Amniotic epithelial cell (primary cell): ENCODE measurements at places on chromosomes 1 and 21.
A peak's percentile ranks its signal among the peaks of the same experiment; 100 is the strongest.

DNA sequence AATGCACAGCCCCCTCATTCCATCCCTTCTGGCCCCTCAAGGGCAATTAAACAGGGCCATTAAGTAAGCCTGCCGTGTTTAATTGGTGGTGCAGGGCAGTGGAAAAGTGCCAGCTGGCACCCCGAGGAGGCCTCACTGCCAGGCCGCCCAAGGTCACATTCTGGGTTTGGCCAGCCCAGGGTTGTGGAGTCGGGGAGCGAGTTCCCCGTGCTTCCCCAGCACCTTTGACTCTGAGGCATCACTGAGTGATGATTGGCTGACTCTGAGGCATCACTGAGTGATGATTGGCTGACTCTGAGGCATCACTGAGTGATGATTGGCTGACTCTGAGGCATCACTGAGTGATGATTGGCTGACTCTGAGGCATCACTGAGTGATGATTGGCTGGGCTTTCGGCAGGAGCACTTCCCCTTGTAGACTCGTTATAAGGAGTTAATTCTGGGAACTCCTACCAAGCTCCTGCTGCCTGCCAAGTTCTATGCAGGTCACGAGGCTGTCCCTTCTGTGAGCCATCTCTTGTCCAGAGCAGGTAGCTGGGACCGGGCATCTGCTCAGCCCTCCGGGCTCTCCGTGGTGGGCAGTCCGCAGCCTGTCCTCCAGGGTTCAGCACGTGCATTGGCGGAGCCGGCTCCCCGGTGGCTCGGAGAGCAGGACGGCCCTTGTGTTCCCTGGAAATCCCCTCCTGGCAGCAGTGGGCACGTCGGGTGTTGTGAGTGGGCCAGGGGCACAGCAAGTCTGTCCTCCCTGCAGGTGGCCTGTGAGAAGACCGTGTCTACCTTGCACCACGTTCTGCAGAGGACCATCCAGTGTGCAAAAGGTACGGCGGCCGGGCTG is 20.9 kb downstream of the CSTB start:
- no peak for DNase-seq

GRCh38 chr21:16070207-16070651 is 340.4 kb downstream of the USP25 start:
- no peak for DNase-seq

DNA sequence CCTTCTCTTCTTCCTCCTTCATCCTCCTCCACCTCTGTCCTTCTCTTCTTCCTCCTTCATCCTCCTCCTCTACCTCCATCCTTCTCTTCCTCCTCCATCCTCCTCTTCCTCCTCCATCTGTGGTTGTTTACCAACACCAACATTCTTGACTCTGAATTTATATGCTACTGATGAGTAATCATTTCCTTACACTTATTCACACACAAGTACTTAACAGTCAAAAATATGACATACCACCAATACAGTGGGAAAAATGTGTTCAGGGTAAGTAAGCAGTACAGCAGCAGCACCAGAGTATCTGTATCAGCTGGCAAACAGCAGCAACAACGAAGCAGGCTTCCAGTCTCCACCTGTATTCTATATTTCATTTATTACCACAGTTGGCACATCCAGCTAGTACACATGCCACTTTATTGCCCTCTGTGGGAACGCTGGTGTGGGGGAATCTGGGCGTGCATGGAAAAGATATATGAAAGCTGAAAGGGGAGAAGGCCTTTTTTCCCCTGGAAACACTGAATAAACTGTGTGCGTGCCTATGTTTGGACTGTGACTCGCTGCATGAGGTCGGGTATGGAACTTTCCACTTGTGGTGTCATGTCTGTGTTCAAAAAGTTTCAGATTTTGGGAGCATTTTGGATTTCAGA is 16.0 kb downstream of the ADSS2 start:
- peak; percentile 61 for DNase-seq

DNA sequence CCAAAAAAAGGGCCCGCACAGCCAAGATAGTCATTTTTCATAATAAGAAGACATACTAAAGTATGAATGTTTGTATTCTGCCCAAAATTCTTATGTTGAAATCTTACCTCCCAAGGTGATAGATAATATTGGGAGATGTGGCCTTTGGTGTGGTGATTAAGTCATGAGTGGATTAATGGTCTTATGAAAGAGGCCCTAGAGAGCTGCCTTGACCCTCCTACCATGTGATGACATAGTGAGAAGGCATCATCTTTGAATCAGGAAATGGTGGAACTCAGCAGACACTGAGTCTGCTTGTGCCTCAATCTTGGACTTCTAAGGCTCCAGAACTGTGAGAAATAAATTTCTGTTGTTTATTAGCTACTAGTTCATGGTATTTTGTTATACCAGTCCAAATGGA is 11.8 kb upstream of the RNPC3 start:
- peak; percentile 54 for DNase-seq

DNA sequence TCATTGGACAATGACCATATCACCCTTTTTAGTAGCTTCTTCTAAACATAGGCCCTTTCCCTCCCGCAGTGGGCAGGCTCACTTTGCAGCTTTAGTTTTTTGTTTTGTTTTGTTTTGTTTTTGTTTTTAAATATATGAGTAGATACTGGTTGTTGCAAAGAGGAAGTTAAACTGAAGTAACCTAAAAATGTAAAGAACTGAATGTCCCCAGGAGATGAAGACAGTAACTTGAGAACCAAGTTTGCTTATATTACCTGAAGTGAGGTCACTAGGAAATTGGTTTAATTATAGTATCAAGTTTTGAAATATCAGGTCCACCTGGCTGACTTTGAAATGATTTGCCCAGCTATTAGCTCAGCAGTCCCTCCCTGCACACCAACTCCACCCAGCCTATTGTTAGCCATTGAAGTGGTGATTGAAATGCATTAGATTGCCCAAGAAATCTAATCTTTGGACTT is 18.2 kb downstream of the SMAP2 start:
- DNase-seq, result no peak

- peak; percentile 22 for DNase-seq
Observed at GRCh38 chr1:95040032-95040525, 32.7 kb downstream of the ALG14 start.

- DNase-seq, result no peak
Observed at GRCh38 chr1:26730695-26731094, 34.9 kb downstream of the ARID1A start.

DNA sequence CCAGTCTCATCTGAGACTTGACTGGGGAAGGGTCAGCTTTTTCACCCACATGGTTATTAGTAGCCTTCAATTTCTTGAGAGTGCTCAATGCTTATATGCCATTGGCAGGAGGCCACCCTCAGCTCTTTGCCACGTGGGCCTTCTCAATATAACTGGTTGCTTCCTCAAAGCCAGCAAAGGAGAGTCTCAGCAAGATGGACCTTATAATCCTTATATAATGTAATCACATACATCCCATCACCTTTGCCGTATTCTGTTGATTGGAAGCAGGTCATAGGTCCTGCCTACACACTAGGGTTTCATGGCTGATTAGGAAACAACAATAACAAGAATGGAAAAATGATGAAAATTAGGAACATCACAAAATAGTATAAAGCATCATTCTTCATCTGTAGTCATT is 22.9 kb downstream of the TSEN15 start:
- DNase-seq, result no peak

- no peak for DNase-seq
Observed at GRCh38 chr1:180190091-180190490, 35.4 kb downstream of the QSOX1 start.

GRCh38 chr1:58895559-58896145 is 111.8 kb upstream of the JUN start:
- peak; percentile 43 for DNase-seq

DNA sequence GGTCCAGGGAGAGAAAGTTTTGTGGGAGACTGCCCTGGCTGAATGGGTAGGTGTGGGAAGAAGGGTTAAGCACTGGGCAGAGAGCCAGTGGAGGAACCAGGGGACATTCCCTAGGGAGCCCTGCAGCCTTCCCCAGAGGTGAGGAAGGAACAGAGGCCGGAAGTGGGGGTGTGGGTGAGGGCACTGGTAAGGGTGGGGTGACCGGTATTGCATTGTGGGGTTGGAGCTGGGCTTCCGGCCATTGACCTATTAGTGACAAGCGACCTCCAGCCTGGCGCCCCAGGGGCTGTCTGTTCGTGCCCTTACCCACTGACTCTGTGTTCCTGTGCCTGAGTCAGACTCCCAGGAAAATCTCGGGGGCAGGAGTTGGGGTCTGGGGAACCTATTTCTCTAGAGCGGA is 3.5 kb upstream of the TSPAN1 start:
- DNase-seq, result no peak

- peak; percentile 42 for DNase-seq
Observed at GRCh38 chr1:78322928-78323680, 167.7 kb upstream of the PTGFR start.

GRCh38 chr1:220873868-220874655 is 5.2 kb upstream of the HLX start:
- DNase-seq, result peak; percentile 47

GRCh38 chr21:21268061-21268471 is 269.9 kb downstream of the NCAM2 start:
- no peak for DNase-seq

GRCh38 chr1:206716159-206716869 is 31.6 kb downstream of the MAPKAPK2 start:
- DNase-seq, result no peak

GRCh38 chr1:158200527-158200926 is 19.8 kb downstream of the CD1D start:
- DNase-seq, result no peak

- DNase-seq, result no peak
Observed at GRCh38 chr1:110300412-110301085, 38.6 kb upstream of the RBM15 start.

DNA sequence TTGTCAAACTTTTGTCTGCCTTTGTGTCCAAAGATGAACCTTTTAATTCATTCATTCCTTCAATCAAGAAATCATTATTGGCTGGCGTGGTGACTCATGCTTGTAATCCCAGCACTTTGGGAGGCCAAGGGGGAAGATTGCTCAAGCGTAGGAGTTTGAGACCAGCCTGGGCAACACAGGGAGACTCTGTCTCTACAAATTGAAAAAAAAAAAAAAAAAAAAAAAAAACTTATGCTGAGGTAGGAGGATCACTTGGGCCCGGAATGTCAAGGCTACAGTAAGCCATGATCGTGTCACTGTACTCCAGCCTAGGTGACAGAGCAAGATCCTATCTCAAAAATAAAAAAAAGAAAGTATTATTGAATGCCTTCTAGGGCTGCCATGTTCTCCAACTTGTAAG is 51.3 kb upstream of the CXADR start:
- peak; percentile 62 for DNase-seq
